NCI-H187 treated with DMSO at 0.1 percent for 48 hours (cell line): ENCODE measurements at places on chromosomes 1 and 21.

- DNase-seq, result no peak
Measured at GRCh38 chr1:174448974-174449373, 1.2 kb downstream of the GPR52 start.

- no peak for DNase-seq
Measured at GRCh38 chr1:173570370-173571007, 32.4 kb downstream of the SLC9C2 start.

DNA sequence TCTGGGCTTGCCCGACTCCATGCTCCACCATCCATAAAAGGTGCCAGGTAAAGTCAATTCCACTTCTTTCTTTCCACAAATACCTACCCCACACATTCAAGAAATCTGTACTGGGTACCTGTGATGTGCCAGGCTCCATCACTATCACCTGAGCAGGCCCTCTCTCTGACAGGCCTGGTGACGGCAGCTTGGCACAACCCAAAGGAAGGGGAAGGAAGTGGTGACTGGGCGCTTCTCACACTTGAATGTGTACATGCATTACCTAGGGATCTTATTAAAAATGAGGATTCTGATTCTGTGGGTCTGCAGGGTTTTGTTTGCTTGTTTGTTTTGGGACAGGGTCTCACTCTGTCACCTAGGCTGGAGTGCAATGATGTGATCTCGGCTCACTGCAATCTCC, 7.5 kb downstream of the HTR1D start:
- no peak for DNase-seq

GRCh38 chr1:67882196-67882958, 49.1 kb upstream of the GNG12 start:
- DNase-seq, result no peak
